Activated T-helper 1 cell treated with anti-CD3 and anti-CD28 coated beads, Interleukin-2, amount 50 U/mL, for 16 hours (primary cell): ENCODE measurements at places on chromosomes 7 and 10.

DNA sequence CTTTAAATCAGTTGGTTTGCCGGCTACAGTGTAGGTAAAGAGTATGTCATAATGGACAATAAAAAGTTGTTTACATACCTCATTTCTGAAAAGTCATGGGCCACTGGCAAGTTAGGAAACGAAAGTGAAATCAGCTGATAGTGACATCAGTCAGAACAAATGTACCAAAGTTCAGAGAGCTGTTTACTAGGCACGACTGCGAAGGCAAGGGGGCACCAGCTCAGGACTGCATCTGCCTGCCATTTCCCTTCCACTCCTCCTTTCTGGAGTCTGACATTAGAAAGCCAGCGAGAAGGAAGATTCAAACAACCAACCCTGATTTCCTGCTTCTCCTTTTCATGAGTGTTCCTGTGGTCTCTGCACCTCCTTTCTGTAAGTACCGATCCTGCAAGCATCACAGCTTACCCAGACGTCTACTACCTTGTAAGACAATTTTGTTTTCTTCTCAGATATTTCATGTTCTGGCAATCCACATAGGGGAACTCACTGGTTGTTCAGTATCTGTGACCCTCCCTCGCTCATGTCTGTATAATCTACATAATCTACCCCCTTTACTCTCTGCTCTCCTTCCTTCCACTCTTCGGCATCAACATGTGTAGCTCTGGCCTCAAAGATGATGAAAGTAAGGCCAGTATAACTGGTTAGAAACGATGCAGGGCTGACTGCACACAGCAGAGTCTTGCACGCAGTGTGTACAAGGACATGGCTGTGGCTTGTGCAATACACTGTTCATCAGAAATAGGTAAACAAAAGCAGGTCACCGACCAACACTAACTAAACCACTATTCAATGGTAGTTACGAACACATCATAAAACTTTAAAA is at the start of gene TMEM140:
Gene TMEM140, plus strand, starts transcription at position 174 of the 823 bp plus-strand sequence. CDS start 16,370 bp downstream, outside the sequence.
- DNase-seq, result no peak

DNA sequence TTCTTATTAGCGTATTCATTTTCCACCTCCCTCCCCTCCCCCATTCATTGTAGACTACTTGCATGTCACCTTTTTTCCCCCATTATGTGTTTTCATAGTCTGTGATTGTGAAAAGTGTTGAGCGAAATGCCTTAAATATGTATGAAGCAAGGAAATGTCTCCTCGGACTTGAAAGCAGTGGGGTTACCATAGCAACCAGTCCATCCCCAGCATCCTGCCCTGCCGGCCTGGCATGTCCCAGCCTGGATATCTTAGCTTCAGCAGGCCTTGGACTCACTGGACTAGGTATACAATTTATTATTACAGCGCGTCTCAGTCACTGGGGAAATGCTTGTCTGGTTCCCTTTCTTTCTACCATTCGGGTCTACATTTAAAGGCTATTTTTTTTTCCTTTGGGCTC is 283.6 kb downstream of the BICC1 start:
- no peak for DNase-seq

DNA sequence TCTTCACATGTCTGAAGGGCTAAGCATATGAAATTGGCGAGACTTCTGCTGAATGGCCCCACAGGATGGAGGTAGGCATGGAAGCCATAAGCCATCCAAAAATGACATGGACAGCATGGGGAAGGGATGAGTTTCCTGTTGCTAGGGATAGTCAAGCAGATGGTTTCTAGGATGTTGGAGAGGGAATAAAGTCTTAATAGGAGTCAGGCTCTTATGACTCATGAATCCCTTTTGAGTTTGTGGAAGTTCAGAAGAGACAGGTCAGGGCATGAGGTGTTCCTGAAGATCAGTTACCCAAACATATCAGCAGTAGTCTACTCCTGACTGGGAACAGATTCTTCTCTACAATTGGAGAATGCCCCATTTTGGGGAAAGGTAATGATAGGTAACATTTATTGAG is 243.9 kb downstream of the REEP3 start:
- no peak for DNase-seq

- DNase-seq, result no peak
Measured at GRCh38 chr7:152335900-152336571, 99.8 kb downstream of the KMT2C start.

DNA sequence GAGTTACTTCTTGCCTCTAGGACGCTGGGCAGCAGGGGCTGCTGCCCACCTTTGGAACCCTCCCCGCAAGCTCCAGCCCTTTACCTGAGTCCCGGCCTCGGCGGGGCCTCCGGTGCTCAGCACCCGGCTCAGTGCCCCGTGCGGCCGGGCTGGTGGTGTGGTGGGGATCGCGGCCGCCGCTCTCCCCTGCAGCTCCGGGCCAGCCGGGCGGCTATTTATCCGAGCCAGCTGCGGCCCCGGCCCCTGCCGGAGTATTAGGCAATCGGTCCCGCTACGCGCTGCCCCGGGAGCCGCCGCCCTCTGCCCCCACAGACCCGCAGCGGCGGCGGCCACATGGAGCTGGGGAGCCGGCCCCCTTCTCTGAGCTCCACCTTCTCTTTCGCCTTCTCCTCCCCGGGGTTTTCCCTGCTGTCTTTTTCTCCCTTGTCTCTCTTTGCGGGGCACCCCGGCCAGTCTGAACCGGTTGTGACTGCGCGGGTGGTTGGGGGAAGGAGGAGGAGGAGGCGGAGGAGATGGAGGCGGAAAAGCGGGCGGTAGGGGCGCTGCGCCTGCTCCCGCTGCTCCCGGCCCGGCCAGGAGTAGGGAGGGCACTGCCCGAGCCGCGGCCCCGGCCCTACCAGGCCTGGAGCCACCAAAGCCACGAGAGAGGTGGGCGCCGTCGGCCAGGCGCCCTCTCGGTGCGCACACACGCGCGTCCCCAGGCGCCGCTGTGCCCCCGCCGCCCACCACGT is at the start of gene SLC16A9:
Gene SLC16A9, minus strand, starts transcription at position 456 of the 731 bp plus-strand sequence. CDS start 25,559 bp downstream, outside the sequence.
- no peak for DNase-seq

GRCh38 chr10:69843923-69844322 is 42.2 kb downstream of the COL13A1 start:
- DNase-seq, result no peak

GRCh38 chr10:92323079-92323478 is 32.1 kb downstream of the MARCHF5 start:
- no peak for DNase-seq

- DNase-seq, result no peak
Measured at GRCh38 chr7:93245525-93246432, 13.6 kb downstream of the VPS50 start.

- no peak for DNase-seq
Measured at GRCh38 chr10:79071396-79071923, 2.7 kb downstream of the ZMIZ1 start.

DNA sequence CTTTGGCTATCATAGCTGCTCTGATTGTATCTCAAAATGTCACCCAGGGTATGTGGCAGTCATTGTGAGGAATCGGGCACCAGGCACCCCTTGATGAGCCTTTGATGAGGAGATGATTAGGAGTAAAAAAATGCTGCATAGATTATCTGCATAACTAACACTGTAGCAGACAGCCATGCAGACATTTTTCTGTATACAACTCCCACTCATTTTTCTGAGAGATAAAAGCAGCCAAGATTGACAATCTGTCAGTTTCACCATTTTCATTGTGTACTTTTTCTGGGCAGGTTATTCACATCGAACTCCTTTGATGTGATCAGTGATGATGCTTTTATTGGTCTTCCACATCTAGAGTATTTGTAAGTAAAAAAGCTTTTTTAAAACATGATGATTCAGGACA is 19.4 kb downstream of the LGI1 start:
- DNase-seq, result no peak

DNA sequence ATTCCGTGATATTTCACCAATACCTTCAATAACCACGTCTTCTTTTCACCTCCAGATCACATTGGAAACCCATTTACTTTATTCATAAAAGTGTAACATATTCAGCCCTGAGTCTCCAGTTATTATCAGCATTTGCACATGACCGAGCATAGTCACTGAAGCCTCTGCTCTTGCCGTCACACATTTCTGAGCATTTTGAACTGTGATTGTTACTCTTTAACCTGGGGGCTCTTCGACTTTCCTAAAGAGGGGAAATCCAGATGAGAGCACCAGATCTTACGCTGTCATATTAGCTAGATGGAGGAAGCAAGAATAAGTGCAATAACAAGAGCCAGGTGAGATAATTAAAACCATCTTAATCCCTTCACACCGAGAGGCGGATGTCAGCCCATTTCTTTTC is 260.0 kb upstream of the NRP1 start:
- no peak for DNase-seq
